ENCODE measurements at places on chromosomes 12 and 14. TPM values are rescaled to one million over a fixed set of nuclear protein-coding genes. Genes with fewer than 3 reads are reported as not detected.

GRCh38 chr12:19248929-19249602 is 119.5 kb downstream of the PLEKHA5 start:
- DNase-seq = no peak

- DNase-seq = no peak
These were observed 67.3 kb upstream of the USP15 start for GRCh38 chr12:62192903-62193250.

- no peak for DNase-seq
These were observed 142.6 kb downstream of the GPHN start for GRCh38 chr14:66650491-66650911.

DNA sequence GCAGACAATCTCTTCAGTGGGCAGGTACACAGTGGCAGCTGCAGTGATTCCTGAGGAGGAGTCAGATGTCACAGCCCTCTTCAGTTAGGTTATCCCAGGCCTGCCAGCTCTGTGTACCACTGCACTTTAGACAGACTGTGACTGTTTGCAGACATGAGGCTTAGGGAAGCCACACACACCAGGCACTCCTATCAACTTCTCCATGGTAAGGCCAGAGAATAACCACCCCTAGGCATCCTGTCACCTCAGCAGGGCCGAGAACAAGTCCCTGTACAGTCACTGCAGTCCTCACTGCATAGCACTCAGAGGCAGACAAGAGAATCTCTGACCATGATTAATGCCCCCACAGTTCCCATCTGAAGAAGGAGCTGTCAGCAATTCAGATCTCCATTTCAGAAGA is 296.5 kb downstream of the GALC start:
- no peak for DNase-seq

DNA sequence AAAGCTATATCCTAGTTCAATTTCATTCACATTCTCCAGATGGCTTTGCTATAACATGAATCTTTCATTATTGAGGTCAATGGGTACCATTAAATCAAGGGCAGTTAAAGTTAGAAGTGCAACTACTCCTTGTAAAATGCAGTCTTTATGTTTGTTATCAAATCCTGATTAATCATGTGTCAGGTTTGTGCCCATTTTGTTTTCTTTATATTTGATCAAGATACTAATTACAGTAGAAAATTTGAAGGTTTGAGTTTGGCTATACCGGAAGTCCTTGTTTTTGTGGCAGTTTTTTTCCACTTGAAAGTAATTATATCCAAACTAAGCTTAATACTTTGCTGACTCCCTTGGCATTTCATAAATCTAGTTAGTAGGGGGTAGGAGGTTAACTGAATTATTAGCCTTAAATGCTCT is 513.0 kb downstream of the DIO2 start:
- DNase-seq = no peak

DNA sequence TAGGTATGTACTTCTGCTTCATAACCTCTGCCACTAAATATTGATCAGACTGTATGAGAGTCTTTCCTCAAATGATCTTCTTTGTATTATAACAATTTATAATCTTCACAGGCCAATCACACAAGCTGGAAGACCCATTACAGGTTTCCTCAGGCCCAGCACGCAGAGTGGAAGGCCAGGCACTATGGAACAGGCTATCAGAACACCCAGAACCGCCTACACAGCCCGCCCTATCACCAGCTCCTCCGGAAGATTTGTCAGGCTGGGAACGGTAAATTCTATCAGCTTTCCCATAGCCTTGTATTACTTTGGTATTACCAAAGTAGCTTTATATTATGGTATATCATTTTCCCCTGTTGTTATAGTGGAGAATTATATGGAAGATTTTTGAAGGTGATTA is 16.5 kb downstream of the TTC8 start:
- no peak for DNase-seq

GRCh38 chr12:52956987-52957386 is 8.1 kb downstream of the KRT18 start:
- DNase-seq = no peak

GRCh38 chr12:6062757-6063735 is 61.4 kb downstream of the VWF start:
- peak; percentile 40 for DNase-seq

GRCh38 chr12:105076098-105076497 is 8.2 kb downstream of the ALDH1L2 start:
- peak; percentile 31 for DNase-seq

- no peak for DNase-seq
These were observed 763.4 kb downstream of the LRFN5 start for GRCh38 chr14:42370056-42370455.

Gene HHIPL1
- 4.0 TPM for total RNA-seq

Gene FAM186B
- 0.80 TPM for total RNA-seq

Gene ALDH1L2
- 28.4 TPM for total RNA-seq

Gene RASSF9
- total RNA-seq = 14.3 TPM

Gene MMAB
- total RNA-seq = 23.8 TPM

Gene ACVRL1
- 186 TPM for total RNA-seq

All from lung (tissue), 17 donors.